ENCODE measurements at places on chromosomes 12 and 14.

GRCh38 chr12:106839333-106839732, 64.9 kb downstream of the RIC8B start:
- DNase-seq = no peak

GRCh38 chr12:116689521-116689920, 48.3 kb downstream of the SPRING1 start:
- no peak for DNase-seq

GRCh38 chr14:56798447-56799342, 11.6 kb downstream of the OTX2 start:
- no peak for DNase-seq

DNA sequence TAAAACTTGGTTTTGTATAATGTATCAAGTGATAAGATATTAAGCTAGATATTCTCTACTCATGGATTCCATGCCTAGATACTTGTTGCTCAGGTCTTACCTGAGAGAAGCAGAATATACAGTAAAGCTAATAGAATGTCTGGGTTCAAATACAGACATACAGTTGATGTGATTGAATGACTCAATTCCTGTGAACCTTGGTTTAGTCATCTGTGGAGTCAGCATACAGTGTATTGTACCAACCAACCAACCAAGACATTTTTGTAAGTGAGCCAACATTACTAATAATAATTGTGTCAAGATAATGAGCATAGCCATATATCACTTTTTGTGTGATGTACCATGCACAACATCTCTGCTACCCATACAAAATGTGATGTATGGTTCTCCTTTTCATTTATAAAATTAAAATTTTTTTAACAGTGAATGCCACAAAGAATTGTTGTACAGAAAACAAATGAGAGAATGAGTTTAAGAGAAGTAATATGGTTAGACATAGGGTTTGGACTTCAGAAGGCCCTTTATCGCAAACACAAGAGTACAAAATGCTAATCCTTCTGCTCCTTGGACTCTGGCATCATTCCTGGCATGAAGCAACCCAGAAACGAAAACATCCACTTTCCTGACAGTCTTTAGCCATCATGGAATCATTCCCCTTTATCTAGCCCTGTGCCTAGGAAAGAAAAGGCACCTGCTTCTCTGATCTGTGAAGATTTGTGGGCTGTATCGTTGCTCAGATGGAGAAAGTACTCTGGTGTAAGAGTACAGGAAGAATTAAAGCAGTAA, 977.2 kb upstream of the USP15 start:
- DNase-seq = no peak

DNA sequence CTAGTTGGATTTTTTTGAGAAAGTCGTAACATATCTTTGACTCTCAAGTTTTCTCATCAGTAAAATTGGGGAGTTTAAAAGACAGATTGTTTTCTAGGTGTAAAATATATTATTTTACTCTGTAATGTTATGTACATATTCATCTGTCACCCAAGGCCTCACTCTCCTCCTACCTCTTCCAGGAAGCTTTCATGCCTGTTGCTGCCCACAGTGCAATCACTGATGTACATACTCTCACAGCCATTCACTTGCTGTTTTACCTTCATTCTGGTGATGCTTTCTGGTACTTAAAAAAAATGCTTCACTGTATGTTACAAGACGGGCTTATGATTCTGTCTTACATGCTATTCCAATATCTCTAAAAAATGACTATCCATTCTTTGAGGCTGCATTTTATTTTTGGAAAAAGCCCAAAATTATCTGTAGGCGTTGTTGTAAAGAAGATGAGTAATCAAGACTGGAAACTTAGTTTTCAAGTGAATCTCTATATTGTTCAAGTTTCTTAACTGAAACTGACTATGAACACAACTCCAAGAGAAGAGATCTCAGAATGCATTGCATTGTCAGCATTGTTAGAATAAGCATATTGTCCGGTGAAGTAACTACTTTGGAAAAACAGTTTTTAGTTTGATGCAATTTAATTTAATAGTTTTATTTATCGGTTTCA, 82.5 kb downstream of the LMO3 start:
- peak; percentile 7 for DNase-seq

DNA sequence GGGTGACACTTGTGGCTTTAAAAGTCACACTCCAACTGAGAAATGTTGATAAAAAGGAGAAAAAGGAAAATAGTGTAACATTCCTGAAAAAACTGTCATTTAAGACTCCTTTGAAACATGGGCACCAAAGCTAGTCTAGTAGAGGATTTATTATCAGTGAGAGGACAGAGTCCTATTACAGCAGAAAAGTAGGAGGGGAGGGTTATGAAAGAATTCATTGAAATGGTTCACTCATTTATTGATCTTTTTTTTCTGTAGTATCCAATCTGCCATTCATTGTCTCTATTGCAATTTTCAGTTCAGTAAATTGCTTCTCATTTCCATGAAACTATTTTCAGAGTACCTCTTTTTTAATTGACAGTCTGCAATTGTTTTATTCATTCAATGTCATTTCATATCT, 25.4 kb downstream of the PPM1A start:
- DNase-seq = no peak

GRCh38 chr12:27034607-27035293, 12.4 kb downstream of the MED21 start:
- no peak for DNase-seq

GRCh38 chr12:65828711-65829339, 4.5 kb downstream of the HMGA2 start:
- no peak for DNase-seq

GRCh38 chr12:47816403-47817271, 3.1 kb downstream of the HDAC7 start:
- no peak for DNase-seq

DNA sequence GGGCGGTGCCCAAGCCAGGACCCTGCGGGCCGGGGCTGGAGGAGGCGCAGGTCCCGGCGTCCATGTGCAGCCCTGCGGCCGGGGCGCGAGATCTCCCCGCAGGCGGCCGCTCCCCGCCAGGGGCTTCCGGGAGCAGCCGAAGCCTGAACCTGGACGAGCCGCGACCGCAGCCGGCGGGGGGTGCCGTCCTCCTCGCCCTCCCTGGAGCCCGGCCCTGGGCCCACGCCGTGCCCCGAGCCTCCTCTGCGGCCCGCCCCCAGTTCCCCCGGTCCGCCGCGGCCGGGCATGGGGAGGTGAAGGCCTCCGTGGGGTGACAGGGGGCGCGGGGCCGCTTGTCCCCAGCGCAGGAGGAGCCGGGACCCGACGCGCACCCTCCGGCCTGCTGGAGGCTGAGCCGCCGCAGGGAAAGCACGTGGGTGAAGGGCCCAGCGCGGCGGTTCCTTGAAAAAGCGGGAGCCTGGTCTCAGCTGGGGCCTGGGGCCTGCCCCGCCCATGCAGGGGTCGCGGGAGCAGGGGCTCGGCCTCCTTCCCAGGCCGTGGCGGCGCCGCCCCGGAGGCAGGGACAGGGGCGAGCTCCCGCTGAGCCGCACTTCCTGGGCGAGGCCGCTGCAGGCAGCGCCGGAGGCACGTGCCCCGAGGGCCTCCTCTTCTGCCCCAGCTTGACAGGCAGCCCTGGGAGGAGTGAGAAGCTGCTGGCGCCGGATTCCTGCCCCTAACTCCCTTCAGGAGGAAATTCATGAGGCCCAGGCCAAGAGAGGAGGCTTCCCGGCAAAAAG, 55.6 kb upstream of the PPP2R5C start:
- no peak for DNase-seq

GRCh38 chr12:54132976-54133771, 55.6 kb downstream of the SMUG1 start:
- DNase-seq = no peak

Measured in HCEC 1CT (cell line).